ENCODE measurements at places on chromosomes 4 and X.

DNA sequence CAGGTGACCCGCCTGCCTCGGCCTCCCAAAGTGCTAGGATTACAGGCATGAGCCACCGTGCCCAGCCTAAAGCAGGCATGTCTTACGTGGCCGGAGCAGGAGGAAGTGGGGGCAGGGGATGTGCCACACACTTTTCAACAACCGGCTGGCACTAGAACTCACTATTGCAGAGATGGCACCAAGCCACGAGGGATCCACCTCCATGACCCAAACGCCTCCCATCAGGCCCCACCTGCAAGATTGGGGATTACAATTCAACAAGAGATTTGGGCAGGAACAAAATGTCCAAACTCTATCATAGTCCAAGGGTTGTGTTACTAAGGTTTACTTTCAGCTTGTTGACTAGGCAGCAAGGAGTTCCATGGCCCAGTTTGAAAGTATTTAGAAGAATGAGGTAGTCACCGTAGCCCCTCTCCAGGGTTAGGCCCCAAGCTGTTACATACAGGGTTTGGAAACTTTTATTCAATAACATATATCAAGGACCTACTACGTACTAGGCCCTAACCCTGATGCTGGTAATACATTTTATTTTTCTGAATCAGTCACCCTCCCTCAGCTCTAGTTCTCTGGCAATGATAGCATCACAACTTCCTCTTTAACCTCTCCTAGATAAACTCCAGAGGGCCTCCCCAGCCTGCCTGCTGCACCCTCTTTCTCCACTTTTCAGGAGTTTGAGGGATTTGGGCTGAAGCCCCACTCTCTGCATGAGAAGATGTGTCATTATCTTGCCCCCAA, 18.0 kb upstream of the TBC1D14 start:
- no peak for DNase-seq

GRCh38 chrX:56744996-56745395, 16.0 kb downstream of the NBDY start:
- DNase-seq: no peak

DNA sequence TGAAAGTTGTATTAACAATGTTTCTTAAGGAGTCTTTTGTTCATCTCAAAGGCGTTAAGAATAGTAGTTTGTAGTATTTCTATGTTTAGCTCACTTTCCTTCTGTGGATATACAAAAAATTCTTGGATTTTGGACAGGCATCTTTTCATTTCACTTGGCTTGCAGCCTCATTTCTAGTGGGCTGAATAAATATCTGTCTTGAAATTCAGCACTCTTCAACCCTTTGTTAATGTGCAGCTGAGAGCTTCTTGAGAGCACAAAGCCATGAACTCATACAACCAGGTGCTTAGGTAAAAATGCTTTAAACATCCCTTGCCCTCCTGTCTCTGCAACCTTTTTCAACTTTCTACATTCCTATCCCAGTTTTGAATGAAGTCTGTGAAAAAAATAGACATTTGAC, 1003.2 kb downstream of the C4orf33 start:
- DNase-seq: no peak

DNA sequence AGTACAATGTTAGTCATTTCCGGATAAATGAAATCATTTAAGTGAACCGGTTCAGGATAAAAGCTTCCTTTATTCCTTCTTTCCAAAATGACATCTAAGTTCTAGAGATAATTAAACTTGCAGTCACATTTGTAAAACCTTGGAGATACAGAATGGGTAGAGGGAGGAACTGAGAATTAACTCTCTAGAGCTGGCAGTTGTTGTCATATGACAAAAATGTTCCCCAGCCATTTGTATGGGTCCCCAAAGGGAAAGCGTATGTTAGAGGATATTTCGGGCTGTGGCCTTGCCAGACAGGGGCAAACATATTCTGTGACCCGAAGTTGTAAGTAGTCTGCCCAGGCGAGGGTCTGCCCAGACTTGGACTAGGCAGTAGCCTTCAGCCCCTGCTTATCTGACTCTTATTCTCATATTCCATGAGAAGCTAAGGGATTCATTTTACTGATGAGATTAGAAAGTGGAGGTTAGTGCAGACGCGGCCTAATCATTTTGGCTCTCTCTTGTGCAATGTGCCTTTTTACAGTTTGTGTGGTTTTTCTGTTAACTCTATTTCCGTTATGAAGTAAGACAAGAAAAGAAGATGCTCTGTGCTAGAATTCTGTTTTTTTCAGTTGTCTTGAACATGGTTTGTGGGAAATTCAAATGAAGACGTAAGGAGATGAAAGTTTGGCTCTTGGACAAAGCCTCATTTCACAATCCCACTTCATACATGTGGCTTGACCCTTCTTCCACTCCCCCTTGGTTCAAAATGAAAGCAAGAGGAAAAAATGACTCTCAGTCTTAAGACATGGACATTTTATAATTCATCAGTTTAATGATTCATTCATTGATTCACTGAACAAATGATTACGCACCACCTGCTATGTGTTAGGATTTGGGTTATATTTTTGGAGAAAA, 2394.2 kb upstream of the AGA start:
- no peak for DNase-seq

DNA sequence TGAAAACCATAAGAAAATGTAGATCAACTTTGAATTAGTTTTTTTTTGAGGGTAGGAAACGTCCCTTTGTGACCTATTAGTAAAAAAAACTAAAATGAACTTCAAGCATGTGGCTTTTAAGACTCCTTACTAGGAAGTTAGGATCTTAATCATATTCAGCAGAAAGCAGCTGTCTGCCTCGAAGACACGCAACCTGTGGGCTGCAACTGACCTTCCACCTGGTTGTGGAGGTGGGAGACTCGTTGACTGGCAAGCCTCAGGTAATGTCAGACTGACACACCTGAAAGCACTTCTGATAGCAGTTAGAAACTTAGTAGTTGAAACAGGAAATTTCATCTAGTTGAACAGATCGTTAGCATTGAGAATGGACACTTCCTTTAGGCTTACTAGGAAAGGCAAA, 37.4 kb downstream of the CCNG2 start:
- no peak for DNase-seq

All from stimulated activated CD4-positive, alpha-beta T cell treated with anti-CD3 and anti-CD28 coated beads, Interleukin-12 subunit alpha, Interleukin-12 subunit beta, amount 100 ng/mL, for 48 hours (primary cell).